MV-4-11 (cell line): ENCODE measurements at places on chromosomes 1 and 21.

DNA sequence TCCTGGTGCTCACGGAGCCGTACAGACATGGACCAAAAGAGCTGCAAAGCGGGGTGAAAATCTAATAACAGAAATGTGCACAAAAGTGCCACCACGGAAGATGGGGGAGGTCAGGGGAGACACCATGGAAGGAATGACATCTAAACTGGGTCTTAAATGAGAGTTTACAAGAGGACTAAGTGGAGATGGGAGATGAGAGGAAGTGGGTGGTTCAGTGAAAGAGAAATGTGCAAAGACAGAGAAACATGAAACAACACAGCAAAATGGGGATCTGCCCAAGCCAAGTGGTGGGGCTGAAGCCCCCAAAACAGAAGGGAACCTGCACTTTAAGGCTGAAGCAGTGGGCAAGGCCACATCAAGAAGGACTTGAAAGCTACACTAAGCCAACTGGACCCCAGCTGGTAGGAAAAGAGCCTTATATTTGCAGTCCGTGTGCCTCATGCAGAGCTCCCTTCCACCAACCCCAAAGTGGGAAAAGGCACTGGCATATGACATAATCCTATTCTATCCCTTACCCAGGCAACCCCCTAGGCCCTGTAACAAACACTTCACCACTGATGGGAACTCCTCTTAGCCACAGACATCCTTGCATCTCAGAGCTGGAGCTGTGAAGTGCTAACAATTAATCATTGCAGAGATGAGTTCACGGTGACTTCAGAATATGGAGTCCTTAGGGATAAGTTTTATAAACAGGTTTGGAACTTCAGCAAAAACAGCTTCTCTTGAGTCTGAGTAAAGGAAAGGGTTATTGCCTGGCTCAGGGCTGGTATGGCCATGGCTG, 198.6 kb upstream of the EDN2 start:
- DNase-seq, result peak; percentile 8

DNA sequence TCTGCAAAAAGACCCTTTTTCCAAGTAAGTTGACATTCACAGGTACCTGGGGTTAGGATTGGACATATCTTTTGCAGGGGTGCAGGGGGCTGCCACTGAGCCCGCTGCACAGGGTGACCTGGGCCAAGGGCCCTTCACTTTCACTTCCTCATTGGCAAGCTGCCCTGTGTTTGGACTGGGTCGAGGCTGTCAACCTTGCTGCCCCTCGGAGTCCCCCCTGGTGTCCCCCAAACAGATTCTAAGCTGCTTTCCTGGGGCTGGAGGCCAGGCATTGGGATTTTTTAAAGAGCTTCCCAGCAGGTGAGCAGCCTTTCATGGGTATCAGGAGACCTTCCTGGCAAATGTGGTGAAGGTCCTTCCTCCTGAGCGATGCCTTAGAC, 7.9 kb upstream of the UMODL1 start:
- DNase-seq, result peak; percentile 34

- DNase-seq, result no peak
Measured at GRCh38 chr1:30852026-30852425, 56.5 kb downstream of the SDC3 start.

GRCh38 chr1:179017383-179018326, 8.0 kb upstream of the FAM20B start:
- DNase-seq, result no peak

DNA sequence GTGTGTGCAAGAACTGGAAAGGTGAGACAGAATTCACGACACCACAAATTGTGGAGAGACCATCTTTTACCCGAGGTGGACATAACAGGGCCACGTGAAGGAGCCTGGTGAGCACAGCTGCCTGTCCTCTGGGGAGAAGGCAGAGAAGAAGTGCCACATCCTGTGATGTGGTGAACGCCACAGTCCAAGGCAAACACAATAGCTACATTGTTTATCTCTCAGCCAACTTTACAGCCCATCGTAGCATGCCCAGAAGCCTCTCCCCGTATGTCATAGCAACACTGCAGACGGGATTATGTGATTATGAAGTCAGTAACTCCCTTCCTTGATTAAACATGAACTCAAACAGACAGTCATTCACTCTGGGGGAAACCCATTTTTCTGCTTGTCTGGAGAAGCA, 612.2 kb downstream of the SMYD3 start:
- DNase-seq, result no peak

GRCh38 chr1:9225411-9225785, 9.2 kb upstream of the H6PD start:
- DNase-seq, result no peak

DNA sequence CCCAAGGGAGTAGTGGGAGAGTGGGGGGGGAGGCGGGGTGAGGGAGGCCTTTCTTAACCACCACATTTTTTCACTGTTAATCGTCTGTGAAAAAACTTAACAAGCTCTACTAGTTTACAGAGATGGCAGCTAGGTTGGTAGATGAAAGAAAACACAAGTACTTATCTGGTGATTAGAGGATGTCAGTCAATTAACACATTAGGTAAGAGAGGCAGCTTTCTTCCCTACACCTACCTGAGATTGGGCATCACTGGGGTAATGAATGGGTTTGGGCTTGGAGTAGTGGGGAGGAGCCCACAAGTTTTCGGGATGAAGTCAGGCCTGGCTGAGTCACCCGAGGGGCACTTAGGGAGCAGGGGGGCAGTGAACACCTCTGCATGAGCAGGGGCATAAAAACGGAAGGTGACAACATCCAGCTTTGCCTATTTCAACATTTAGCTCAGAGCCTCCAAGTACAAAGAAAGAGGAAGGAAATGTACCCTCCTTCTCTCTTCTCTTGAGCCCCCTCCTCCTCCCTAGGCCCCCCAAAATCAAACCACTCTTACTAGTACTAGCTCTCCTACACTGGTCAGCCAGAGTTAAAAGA, 2.5 kb downstream of the LBR start:
- DNase-seq, result peak; percentile 56

GRCh38 chr1:24727501-24728216, 17.6 kb upstream of the CLIC4 start:
- peak; percentile 99 for DNase-seq

DNA sequence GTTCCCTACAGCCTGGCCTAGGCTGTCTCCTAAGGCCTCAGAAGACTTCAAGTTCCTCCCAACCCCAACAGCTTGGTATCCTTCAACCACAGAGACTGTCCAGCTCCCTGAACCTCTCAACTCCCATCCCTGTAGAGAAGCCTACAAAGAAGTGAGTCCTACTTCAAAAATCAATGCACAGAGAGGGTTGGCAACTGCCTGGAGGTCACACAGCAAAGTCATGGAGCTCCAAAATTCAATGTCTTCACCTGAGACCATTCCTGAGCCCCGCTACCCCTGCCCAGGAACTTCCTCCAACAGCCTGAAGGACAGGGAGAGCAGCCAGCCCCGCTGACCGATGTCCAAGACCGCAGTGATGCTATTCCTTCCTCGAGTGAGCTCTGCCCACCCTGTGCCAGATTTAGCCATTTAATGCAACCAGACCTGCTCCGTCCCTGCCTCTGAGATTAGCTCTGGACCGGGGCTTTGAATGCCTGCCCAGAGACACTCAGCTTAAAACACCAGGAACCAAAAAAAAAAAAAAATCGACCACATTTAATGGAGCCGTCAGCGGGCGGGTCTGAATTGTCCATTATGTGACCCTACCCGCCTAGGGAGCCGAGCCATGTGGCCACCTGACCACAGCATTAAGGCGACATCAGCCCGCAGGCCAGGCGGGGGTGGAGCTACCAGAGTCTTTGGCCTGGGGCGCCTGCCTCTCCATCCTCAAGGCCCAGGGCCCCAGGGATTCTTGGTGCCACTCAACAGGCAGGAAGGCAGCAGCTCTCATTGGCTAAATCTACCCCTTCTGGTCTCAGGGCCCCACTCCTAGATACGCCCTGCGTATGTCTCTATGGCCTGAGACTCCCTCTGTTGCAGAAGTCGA, 148.6 kb downstream of the SYF2 start:
- DNase-seq, result peak; percentile 78

DNA sequence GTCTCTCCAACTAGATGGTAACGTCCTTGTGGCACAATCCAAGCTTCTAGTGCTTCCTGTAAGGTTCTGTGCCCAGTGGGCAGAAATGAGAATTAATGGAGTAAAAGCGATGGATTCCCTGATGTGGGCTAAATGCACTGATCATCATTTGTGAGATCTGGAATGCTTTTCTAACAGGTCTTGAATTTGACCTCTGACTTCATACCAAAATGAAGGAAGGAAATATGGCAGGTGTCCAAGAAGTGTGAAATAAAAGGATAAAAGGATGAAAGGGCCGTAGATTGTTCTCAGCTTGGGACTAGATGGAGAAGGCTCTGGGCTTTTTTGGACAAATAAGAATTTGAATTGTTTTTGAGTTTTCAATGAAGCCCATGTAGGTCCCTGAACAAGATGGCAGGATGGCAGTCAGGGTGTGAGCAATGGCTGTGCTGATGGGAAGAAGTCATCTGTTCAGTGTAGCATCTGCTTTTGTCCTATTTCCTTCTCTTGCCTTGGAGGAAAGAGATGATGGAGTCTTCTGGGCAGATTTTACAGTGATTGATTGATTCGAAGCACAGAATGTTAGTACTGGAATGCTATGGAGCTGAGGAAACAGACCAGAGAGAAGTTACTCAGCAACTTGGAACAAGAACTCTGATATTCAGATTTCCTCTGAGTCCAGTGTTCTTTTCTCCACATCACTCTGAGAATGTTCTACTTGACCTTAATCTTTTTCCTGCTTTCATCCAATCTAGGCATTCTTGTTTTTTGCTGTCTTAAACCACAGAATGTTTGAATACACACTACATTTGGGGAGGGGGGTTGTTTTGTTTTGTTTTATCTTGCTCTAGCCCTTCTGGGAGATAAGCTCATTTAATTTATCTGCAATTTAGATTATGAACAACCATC, 286.0 kb downstream of the HLX start:
- DNase-seq, result no peak

- no peak for DNase-seq
Measured at GRCh38 chr1:40386796-40387195, 13.3 kb downstream of the SMAP2 start.

GRCh38 chr1:48236716-48237470, 14.4 kb downstream of the SLC5A9 start:
- DNase-seq, result no peak

DNA sequence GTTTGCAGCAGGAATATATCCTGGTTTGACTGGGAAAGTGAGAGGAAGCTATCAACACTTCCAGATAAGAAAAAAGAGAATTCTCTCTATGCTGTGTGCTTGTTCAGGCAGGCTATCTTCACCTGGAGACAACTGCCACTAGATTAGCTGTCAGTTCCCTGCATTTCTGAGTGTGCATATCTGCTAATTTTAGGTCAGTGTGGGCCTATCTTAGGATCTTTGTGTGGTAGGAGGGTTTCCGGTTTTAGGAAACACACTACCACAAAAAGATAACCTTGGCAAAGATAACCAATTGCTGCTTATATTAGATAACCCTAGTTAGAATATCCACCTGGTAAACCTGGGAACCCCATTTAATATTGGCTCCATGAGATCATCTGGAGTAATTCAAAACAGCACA, 22.5 kb upstream of the GBP5 start:
- peak; percentile 42 for DNase-seq

DNA sequence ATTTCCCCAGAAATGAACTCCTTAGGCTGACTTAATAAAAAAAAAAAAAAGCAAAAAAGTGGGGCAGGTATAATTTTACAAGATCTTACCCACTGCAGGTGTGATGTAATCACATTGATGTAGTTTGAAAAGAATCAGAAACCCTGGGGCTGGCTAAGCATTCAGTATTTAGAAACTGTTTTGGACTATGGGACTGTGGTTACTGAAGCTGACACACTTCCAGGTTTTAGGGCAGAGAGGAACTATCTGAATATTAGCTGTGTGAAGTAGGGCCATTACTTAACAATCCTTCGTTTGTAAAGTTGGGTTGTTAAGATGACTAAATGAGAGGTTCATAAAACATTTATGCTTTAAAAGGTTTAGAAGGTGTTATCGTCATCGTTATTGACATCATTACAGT, 165.3 kb downstream of the FASLG start:
- DNase-seq, result no peak

GRCh38 chr1:93262645-93263044, 82.1 kb downstream of the CCDC18 start:
- DNase-seq, result no peak

- DNase-seq, result no peak
Measured at GRCh38 chr1:18128298-18128697, 20.7 kb downstream of the IGSF21 start.

- no peak for DNase-seq
Measured at GRCh38 chr1:209839875-209840546, 12.2 kb downstream of the UTP25 start.

GRCh38 chr1:27539901-27540861, 50.2 kb upstream of the WASF2 start:
- DNase-seq, result no peak

DNA sequence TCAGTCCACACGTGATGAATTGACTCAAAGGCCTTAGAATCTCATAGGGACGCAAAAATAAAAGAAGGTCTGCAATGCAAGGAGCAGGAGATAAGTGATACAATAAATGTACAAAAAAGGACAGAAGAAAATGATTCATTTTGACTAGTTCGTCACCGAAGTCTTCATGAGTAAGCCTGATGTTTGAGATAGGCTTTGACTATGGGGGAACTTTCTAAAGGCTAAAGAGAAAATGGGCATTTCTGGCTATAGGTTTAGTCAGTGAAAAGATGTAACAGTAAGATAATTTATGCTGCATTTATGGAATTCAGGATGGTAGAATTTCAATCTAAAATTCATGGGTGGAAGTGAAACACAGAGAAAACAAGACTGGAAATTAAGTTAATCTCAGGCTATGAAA, 163.0 kb downstream of the ADGRL4 start:
- DNase-seq, result no peak

DNA sequence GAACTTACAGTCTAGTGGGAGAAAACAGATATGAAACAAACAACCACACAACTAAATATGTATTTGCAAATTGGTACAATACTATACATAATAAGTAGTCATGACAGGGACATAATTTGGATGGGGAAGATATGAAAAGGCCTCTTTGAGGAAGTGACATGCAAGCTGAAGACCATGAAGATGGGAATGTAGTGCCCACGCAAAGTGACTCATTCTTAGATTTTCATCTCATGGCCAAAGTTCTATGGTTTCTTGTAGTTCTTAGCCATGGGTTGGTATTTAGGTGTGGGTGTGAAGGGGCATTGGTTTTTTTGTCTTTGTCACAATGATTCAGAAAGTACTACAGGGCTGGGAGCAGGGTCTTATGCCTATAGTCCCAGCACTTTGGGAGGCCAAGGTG, 105.4 kb upstream of the FAM78B start:
- no peak for DNase-seq

- peak; percentile 58 for DNase-seq
Measured at GRCh38 chr21:42425591-42425990, 21.9 kb downstream of the UBASH3A start.

DNA sequence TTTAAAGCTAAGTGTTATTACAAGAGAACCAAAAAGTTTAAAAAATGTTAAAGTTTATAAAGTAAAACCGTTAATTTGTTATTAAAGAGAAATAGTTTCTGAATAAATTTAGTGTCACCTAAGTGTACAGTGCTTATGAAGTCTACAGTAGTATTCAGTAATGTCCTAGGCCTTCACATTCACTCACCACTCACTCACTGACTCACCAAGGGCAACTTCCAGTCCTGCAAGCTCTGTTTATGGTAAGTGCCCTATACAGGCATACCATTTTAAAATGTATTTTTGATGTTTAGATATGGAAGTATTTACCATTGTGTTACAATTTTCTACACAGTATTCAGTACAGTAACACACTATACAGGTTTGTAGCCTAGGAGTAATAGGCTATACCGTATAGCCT, 60.1 kb upstream of the GCLM start:
- no peak for DNase-seq

- no peak for DNase-seq
Measured at GRCh38 chr21:26280775-26281174, 110.2 kb upstream of the APP start.

- DNase-seq, result peak; percentile 68
Measured at GRCh38 chr1:154669464-154670282, 61.7 kb upstream of the ADAR start.

GRCh38 chr1:53465023-53465957, 6.1 kb downstream of the DMRTB1 start:
- DNase-seq, result no peak
